ENCODE measurements at places on chromosomes 7 and 10.
A peak's percentile ranks its signal among the peaks of the same experiment; 100 is the strongest.

DNA sequence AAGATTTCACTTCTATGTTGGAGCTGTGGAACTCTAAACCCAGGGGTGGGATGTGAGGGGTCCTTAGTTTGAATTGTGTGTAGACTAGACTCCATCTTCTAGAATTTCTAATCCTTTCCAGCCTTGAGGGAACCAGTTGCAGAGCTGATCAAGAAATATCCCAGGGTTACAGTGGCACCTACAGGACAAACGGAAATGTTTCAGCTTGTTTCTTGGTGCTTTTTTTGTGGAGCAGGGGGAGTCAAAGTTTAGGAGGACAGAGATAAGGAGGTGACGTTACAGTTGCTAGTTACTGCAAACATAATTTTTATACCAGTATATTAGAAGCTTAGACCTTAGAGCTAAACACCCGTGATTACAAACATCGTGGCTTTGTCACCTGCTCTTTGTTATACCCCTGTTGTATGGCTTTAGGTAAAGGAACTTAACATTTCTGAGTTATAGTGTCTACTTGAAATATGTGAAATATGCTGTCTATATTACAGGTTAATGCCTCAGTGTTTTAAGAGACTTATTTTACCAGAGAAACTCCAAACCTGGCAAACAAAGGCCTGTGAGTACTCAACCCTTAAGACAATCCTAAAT lies 84.5 kb upstream of the DYNC1I1 start:
- DNase-seq, result peak; percentile 5

GRCh38 chr10:74862625-74863024 lies 36.2 kb downstream of the KAT6B start:
- DNase-seq, result no peak

DNA sequence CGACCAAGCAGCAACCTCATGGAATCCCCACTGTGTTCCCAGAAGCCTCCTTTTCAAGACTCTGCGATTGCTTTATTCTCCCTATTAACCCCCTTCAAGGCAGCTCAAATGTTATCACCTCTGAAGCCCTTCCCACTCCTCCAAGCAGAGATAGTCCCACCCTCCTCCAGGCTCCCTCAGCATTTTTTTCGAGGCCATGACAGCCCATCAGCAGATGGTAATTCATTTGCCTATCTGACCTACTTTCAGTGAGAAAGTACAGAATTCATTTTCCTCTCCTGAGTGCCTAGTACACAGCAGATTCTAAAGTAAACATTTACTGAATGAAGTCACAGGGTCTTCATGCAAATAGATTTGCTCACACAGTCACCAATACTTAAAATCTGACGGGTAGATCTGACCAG lies 47.8 kb downstream of the HERPUD2 start:
- peak; percentile 29 for DNase-seq

DNA sequence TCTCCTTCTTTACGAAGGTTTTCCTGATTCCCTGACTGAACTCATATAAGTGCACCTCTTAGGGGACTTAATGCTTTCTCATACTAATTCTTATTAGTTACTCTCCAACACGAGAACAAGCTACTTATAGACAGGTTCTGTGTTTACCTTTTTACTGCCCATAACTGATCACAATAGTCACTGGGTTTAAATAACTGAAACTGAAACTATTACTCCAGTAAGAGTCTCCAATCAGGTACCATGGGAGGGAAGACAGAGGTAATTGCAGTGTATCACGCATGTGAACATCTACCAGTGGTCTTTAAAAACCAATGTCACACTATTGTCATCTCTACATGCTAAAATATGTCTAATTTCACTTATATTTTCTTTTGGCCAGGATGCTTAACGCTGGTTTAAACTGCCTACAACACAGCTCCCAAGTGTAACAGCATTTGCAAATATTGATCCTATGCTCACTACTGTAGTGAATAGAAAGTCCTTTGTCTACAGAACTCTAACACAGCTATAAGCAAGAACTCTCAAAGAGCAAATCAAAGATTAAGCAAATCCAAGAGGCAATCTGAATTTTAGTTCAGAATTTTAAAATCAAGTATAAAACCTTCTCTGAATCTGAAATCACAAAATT lies 3.6 kb downstream of the GDI2 start:
- no peak for DNase-seq

DNA sequence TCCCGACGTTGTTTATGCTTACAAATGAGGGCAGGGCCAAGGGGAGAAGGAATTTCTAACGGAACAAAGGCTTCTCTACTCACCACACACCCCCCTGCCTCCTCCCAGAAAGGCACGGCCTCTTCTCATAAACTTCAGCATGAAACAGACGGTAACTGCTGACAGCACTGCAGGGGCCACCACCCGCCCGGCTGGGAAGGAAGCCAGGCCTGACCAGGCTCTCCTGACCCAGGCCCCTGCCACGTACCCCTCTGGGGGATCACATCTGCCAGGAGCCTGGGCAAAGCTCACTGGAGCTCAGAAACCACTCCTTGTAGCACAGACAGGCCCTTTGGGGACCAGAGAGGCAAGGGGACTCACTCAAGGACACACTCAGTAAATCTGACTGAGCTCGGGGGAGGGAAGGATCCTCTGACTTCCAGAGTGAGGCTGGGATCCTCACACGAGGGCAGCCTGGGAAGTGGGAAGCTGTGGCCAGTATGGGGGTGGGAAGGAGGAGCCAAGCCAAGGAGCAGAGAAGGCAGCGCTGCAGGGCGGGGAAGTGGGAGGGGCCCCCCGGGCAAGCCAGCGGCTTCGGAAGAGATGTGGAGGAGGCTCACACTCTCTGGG lies 46.1 kb downstream of the ZCCHC24 start:
- DNase-seq, result peak; percentile 98

GRCh38 chr10:6783471-6783870 lies 203.4 kb upstream of the PRKCQ start:
- no peak for DNase-seq

- DNase-seq, result peak; percentile 24
These were observed 6.8 kb upstream of the MYOZ1 start for GRCh38 chr10:73647875-73648651.

GRCh38 chr10:22365644-22366434 lies 20.5 kb downstream of the SPAG6 start:
- no peak for DNase-seq

- DNase-seq, result no peak
These were observed 39.3 kb downstream of the CALML3 start for GRCh38 chr10:5563991-5564536.

DNA sequence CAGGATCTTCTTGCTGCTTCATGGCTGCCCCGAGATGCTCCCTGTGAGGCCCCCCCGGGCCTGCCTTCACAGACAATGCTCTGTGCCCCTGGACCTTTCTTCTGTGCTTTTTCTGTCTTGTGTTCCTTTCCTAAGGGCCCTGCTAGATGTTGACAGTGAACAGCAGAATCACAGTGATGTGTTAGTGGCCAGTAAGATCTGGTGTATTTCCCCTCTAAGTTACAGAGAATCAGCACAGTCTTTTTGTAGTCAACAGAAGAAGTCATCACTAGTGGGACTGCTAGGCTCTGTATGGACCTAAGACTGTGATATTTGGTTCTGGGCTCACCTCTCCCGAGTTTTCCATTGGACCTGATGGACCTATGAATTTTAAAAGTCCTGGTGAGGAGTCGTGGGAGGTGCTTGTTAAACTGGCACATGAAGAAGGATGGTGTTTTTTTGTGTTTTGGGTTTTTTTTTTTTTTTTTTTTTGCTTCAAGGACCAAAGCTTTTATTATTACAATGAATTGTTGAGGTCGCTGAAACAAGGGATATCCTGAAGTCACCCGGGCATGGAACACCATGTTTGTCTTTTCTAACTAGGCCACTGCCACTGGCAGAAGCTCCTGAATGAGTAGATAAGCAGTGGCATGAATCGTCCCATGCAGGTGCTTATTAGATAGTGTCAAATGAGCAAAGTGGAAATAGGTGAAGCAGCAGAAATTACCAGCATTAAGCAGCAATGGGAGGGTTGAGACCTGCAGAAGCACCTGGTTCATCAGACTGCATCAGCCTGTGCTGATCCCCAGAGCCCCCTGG lies 194.8 kb downstream of the CELF2 start:
- DNase-seq, result no peak

- peak; percentile 58 for DNase-seq
These were observed 28.5 kb downstream of the GET4 start for GRCh38 chr7:904847-905246.

- DNase-seq, result no peak
These were observed 13.5 kb downstream of the PTCD1 start for GRCh38 chr7:99424932-99425730.

DNA sequence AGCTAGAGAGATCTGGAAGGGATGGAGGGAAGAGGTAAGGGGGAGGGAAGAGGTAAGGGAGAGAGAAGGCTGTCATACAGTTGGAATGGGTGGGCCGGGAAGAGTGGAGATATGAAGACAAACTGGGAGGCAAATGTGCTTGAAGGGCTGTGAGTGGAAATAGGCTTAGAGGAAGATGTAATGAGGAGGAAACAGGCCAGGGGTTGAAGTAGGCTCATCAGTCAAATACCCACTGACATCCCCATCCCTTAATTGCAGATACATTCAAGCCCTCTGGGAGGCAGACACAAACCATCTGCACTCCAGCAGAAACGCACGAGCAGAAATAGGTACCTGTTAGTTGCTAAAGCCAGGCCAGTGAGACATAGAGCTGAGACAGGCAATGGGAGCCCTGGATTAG lies 2.1 kb downstream of the SYNPO2L start:
- no peak for DNase-seq

DNA sequence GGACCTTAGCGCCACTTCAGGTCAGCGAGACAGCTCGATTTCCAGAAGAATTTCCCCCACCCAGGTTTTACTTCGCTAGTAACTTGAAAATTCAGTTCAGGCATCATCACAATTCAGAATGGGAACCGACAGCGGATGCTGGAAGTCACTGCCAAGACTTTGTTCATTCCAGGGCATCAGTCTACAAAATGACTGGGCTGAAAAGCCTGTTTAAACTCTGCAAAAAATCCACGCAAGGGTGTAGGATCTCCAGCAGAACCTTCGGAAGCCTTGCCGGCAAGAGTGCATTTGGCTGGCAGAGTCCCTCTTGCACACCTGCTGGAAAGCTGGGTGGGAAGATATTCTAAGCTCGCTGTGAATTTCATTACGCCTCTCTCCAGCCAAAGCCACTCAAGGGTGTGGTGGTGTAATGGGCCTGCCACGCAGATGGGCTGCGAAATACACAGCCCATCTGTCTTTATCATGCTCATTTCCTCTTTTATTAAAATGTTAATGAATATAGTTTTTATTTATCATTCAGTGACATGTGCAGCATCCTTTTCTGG lies 672.0 kb upstream of the FOXK1 start:
- no peak for DNase-seq

- DNase-seq, result no peak
These were observed 14.9 kb downstream of the PFKFB3 start for GRCh38 chr10:6217611-6218010.

DNA sequence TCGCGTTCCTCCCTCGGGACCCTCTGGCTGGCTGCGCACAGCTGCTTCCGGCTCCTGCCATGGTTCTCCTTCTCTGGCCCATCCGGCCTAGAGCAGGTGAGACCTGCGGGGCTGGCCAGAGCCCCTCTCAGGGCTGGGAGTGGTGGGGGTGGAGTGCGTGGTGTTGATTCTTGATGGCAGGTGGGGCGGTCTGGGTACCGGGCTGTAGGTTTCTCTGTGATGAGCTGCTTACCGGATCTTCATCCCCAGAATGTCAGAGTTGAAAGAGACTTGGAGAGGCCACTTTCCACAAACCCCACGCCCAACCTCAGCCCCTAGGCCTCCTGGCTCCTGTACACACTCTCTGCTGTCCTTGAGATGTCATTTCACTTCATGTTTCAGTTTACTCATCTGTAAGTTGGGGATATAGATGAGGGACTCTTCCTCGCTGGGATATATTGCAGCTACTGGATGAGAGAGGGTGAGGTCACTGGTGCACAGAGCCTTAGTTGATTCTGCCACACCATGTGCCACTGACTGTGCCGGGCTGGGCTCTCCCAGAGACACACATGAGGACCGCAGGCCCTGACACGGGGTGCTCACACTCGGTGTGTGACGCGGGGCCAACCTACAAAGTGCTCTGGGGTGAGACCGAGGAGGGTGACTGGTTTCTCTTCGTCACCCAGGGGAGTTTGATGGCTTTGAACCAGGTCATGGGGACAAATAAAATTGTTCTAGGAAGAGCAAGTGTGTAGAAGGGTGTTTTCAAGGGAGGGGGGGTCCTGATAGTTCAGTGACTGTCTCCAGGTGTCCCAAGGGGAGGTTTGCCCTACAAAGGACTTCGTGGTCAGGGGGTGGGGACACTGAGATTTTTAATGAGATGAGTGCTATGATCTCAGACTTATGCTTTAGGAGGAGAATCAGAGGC lies 29.5 kb downstream of the ZNF775 start:
- DNase-seq, result no peak

- DNase-seq, result no peak
These were observed 362.3 kb downstream of the GRID1 start for GRCh38 chr10:86004337-86004736.

GRCh38 chr10:85858776-85859515 lies 507.6 kb downstream of the GRID1 start:
- DNase-seq, result no peak

GRCh38 chr10:24929056-24929544 lies 23.3 kb downstream of the PRTFDC1 start:
- DNase-seq, result peak; percentile 75

GRCh38 chr7:81207801-81208200 lies 288.9 kb upstream of the SEMA3C start:
- DNase-seq, result peak; percentile 15

- DNase-seq, result no peak
These were observed 2.0 kb upstream of the FEZF1 start for GRCh38 chr7:122306320-122307227.

GRCh38 chr7:28179120-28180030 lies 1.2 kb downstream of the JAZF1 start:
- peak; percentile 42 for DNase-seq

DNA sequence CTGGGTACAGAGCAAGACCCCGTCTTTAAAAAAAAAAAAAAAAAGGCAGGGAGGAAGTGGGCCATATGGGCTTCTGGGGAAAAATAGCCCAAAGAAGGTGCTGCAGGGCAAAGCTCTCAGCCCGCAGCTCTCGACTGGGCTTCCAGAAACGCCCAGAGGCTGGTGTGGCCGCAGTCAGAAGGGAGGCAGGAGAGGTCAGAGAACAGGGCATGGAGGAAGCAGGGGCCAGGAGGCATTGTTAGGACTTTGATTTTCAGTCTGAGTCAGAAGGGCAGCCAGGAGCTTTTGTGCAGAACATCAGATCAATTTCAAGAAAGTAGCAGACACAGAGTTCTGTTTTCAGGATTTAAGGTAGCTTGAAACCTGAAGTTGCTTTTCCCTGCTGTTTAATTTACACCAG lies 35.3 kb upstream of the CYTH3 start:
- no peak for DNase-seq

DNA sequence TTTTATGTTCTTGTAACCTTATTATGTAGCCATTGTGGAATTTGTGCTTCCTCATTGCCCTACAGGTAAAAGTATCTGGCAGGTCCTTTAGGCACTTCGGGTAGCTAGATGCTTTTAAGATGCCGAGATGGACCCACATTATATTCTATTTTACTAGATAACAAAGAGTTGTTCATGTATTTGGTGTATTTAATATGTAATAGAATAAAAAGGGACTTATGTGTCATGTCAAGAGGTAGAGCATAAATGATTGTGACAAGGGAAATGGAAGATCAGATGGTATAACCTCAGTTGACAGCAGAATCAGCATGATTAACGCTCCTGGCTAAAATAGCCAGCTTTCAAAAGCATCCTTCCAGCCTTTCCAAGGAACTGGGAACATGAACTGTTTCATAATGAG lies 50.6 kb downstream of the NPY start:
- no peak for DNase-seq

GRCh38 chr7:118330388-118330787 lies 105.9 kb downstream of the ANKRD7 start:
- peak; percentile 8 for DNase-seq

- peak; percentile 65 for DNase-seq
These were observed 30.0 kb downstream of the STK17A start for GRCh38 chr7:43612599-43613589.

Data from fibroblast of lung (primary cell).